ENCODE measurements at places on chromosomes 3 and 15. TPM values are rescaled to one million over a fixed set of nuclear protein-coding genes. Genes with fewer than 3 reads are reported as not detected.

Gene FAM162A
- 17.6 TPM for total RNA-seq

GRCh38 chr3:178669022-178669601, 132.9 kb downstream of the KCNMB2 start:
- DNase-seq, result no peak

- DNase-seq, result no peak
Observed at GRCh38 chr3:175274474-175275218, 415.5 kb downstream of the NAALADL2 start.

GRCh38 chr15:84666373-84666772, 8.4 kb upstream of the NMB start:
- DNase-seq, result no peak

DNA sequence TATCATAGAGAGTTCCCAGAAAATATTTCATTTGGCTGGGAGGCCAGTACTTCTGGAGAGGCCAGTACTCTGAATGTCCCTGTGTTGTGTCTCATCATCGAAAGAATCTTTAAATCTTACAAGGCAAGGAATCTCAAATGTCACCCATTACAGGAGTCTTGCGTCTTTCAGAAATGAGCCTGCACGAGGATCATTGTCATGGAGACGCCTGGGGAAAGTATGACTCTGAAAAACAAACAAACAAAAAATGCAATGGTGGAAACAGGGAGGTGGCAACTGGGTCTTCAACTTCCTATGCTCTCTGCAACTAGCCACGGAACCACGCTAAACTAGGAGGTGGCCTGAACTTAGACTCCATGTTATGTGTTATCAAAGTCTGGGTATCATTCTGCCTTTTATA, 804.6 kb downstream of the EPHA3 start:
- DNase-seq, result no peak

Gene CAND2
- 5.9 TPM for total RNA-seq

Gene CRABP1
- not detected for total RNA-seq

DNA sequence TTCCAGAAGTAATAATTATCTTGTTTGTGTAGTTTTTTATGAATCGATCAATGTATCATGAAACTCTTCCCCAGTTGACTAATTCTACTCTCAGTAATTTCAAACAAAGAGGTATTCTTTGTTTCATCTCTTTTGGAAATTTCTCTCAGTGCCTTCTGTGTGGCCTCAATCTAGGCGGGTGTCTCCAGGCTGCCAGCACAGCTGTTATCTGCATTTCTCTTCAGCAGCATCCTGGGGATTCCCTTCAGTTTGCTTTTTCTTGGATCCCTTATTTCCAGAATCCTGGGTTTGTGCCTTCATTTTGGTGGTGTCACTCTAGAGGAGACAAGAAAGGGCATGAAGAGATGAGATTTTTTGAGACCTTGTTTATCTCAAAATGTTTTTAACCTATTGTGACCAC, 22.7 kb downstream of the NIPA2 start:
- DNase-seq, result no peak

Gene HRG
- total RNA-seq, result not detected

DNA sequence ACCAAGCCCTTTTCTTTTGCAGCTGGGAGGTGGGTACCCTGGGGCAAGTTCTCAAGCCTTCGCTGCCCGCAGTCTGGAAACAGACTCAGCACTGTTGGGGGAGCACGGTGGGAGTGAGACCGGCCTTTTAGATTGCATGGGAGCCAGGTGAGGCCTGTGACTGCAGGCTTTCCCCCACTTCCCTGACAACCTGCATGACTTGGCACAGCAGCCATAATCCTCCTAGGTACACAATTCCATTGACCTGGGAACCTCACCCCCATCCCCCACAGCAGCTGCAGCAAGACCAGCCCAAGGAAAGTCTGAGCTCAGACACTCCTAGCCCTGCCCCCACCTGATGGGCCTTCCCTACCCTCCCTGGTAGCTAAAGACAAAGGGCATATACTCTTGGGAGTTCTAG, 52.2 kb upstream of the CCDC80 start:
- no peak for DNase-seq

- DNase-seq, result no peak
Observed at GRCh38 chr3:64650715-64651114, 37.1 kb downstream of the ADAMTS9 start.

DNA sequence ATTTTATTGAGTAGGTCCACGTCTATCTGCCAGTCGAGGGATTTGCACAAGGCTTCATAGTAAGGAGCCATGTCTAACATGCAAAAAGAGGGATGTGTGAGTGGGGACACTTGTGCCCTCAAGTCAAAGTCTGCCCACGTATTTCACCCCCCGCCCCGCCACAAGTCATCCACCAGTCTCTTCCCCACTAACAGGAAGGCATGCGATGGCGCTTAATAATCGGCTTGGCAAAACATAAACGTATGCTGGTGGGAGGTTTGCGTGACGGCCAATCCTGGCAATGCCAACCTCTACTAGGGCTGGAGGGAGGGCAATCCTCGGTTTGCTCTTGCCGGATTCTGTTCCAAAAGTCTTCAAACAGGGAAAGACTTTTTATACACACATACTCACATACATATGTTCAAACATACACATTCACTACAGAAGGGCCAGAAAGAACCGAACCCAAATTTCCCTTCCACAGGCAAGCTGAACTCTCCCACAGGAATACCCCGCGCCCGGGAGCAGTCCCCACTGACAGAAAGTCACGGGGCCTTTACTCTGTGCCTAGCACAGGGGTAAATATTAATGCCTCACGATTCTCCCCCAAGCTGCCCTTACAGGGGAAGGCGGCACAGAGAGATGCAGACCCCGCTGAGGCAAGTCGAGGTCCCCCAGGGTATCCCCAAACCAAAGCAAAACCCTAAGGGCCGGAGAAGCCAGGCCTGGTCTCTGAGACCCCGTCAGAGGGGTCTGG, 675 bp downstream of the PSMD6 start:
- no peak for DNase-seq

DNA sequence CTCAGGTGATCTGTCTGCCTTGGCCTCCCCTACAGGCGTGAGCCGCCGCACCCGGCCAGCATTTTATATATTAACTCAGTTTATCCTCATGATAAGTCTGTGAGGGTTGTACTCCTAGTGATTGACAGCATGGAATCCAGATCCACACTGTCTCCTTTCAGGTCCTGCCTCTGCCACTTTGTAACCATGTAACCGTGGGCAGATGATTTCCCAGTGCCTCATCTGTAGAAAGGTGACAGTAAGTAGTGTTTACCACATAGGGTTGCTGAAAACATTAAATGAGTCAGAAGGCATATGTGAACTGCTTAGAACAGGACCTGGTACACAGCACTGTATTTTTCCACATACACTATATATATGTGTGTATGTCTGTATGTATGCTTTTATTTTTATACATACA, 2.4 kb downstream of the FYTTD1 start:
- DNase-seq, result no peak

Gene USP50
- total RNA-seq, result 0.29 TPM

Gene CTDSPL
- 26.7 TPM for total RNA-seq

GRCh38 chr15:91845720-91846119, 7.8 kb upstream of the SLCO3A1 start:
- DNase-seq, result no peak

GRCh38 chr3:147354623-147355022, 51.7 kb downstream of the ZIC4 start:
- no peak for DNase-seq

DNA sequence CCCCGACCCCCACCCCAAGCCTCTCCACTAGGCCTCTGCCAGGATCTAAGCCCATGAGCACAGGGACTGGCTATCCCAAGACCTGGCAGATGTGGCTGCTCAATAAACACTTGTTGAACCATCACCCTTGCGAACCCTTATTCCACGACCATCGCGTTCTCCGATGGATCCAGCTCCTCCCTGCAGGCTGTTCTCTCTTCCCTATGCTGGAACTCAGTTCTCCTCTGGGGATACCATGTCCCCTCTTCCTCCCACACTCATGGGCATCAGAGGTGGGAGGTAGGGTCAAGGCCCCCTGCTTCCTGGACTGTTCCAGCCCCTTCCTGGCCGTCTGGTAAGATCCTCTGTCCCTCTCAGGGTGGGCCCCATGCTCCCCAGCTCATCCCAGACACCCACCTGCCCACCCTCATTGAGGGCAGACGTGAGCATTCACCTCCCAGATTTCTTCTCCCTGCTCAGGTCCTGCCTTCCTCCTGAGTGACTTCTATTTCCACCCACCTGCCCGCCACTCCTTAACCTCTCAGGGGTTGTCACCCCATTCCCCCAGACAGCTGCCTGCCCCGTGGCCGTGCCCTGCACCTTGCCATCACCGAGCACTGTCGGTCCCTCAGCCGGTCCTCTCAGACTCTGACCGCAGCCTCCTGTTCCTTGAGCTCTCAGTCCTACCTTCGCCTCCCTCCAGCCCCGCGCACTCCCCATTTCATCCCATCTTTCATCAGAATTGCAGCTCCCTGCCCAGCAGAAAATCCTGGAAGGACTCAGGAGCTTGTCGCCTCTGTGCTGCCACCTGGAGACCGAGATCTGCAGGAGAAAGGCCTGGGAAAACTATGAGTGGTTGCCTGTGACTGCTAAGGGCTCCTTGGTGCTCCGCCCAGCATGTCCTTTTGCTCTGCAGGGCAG, 42.0 kb downstream of the PML start:
- no peak for DNase-seq

DNA sequence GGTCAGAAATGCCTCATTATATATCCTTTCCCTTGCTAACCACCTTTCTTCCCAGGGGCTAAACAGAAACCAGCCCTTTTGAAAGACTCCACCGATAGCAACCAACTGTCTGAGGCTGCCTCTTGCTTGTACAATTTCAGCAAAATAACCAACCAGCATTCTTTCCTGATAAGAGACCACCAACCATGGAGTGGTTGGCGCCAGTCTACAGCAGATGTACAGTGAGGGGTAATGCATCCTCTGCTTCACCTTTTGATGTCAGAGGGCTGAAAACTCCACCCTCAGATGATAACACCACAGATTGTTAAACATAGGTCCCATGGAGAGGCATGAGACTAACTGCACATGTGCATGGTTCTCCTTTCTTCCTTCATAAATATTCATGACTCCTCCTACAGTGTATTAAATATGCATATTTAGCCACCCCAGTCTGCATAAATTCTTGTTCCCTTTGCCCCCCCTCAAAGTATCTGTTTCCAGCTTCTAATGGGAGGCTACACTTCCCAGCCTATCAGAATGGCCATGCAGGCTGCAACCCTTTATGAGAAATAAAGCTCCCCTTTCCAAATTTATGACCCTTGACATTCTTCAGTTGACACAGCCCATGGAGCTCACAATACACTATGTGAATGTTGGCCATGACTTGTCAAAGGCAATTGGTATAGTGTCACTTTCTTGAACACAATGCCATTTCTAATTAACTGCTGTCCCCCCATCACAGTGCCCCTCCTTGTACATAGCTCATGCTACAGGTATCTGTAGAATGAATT, 48.3 kb downstream of the GABRB3 start:
- no peak for DNase-seq

GRCh38 chr3:43162230-43163084, 56.6 kb upstream of the POMGNT2 start:
- no peak for DNase-seq

Measured in epithelial cell of proximal tubule (primary cell).